ENCODE measurements at places on chromosomes 2 and 18.

DNA sequence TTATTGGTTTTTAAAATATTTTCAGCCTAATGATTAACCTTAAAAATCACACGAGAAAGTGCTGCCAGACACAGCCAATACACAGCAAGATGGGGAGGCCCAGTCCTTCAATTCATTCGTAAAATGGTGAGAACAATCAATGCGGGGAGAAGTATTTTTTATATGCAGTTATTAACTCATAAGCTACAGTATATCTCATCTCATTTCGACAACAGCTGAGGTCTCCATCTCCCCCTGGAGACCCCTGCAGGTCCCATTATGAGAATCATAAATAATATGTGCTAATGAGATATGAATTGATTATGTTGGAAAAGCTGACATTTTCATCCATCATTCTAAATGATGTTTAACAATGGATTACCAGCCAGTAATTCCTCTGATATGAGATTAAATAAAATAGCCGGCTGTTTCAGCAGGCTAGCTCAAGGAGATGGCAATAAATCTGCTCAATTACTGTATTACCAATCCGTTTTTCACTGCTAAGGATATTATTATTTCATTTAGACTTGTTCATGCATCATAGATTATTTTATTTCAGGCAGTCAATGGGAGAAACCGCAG is 535.8 kb downstream of the GALR1 start:
- DNase-seq, result no peak

DNA sequence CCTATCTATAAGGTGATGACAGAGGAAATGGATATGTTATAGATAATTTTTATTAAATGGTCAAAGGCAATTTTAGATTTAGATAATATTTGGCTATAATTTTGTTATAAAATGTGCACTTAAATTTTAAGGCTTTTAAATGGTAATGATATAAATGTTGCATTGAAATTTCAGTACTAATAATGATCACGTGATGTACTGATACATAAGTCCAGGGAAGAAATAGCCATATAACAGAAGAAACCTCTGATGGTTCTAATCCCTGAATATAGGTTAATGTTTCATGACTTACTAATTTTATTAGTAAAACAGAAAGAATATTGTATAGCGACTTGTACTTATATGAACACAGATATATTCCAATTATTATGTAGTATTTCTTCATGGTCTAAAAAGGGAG is 211.9 kb downstream of the SOCS6 start:
- DNase-seq, result no peak

DNA sequence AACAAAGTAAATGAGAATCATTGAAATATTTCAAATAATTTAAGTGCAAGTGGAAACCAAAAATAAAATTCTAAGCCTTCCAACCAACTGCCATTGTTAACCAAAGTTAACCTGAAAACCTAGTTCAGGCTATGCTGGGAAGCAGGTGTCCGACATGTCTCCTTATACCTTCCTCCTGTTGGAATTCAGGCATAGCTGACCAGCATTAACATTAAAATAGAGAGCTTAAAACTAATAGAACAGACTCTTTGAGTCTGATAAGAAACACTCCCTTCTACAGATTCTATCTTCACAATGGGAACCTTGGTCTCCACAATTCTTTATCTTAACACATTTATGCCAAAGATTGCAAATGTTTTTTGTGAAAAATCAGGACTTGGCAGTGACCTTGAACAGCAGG is 1004.9 kb upstream of the NRXN1 start:
- no peak for DNase-seq

DNA sequence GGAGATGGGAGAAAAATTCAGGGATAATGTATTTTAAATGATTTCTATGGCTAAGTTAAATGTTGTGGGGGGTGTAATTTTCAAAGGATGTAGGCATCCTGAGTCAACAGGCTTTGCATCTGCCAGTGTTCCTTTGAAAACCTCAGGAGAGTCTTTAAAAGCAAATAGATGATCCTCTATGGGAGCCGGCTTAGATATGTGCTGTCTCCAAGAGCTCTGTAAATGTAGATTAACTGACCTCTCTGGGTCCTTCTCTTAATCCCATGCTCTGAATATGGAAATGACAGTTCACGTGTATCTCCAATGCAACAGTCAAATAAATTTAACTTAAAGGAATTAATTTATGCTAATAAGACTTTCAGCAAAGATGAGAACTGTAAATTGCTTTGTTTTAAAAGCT is 292.7 kb downstream of the ERBB4 start:
- DNase-seq, result no peak

Measured in SHP77 treated with DMSO at 0.1 percent for 48 hours (cell line).